ENCODE measurements at places on chromosomes 16 and 17.
A peak's percentile ranks its signal among the peaks of the same experiment; 100 is the strongest.

- DNase-seq = no peak
Observed at GRCh38 chr16:55687802-55688201, 32.0 kb downstream of the SLC6A2 start.

- DNase-seq = peak; percentile 44
Observed at GRCh38 chr17:45584092-45585036, 93.8 kb upstream of the PLEKHM1 start.

DNA sequence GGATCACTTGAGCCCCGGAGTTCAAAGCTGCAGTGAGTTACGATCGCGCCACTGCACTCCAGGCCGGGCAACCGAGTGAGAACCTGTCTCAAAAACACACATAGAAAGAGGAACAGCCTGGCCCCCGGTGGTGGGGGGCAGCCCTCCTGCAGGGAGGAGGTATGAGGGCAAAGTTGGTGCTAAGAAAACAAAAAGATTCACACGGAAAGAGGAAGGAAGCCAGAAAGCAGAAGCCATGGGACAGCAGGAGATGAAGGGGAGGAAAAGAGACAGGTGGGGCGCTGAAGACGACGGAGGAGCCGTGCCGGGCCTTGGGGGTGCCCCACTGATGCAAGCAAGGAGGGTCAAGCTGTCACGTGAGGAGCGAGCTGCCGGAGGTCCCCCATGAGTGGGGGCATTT, 8.2 kb upstream of the C16orf74 start:
- DNase-seq = peak; percentile 86

DNA sequence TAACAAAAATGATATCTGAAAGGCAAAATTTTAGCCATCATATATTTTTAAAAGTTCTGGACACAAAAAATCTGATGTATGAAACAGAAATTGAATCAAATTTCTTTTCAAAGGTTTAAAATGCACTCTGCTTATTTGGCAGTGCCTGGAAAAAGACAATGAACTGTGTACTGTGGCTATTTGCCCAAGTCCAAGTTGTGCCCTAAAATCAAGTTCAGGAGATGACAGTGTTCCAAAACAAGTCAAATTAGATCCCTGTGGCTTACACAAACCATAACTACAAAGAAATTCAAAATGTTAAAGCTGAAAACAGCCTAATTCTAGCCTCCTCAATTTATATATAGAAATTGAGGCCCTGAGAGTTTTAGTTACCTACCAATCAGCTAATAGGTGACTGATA, 25.6 kb downstream of the CMC2 start:
- DNase-seq = no peak

- DNase-seq = no peak
Observed at GRCh38 chr17:80819422-80820164, 172.0 kb upstream of the CHMP6 start.

Measured in hematopoietic multipotent progenitor cell (in vitro differentiated cells).